Coronary artery (tissue), 2 donors: ENCODE measurements at places on chromosomes 1 and 21.

- no peak for DNase-seq
Measured at GRCh38 chr1:224507771-224508523, 73.3 kb upstream of the WDR26 start.

GRCh38 chr1:2544093-2544874 lies 11.9 kb upstream of the TNFRSF14 start:
- no peak for DNase-seq

DNA sequence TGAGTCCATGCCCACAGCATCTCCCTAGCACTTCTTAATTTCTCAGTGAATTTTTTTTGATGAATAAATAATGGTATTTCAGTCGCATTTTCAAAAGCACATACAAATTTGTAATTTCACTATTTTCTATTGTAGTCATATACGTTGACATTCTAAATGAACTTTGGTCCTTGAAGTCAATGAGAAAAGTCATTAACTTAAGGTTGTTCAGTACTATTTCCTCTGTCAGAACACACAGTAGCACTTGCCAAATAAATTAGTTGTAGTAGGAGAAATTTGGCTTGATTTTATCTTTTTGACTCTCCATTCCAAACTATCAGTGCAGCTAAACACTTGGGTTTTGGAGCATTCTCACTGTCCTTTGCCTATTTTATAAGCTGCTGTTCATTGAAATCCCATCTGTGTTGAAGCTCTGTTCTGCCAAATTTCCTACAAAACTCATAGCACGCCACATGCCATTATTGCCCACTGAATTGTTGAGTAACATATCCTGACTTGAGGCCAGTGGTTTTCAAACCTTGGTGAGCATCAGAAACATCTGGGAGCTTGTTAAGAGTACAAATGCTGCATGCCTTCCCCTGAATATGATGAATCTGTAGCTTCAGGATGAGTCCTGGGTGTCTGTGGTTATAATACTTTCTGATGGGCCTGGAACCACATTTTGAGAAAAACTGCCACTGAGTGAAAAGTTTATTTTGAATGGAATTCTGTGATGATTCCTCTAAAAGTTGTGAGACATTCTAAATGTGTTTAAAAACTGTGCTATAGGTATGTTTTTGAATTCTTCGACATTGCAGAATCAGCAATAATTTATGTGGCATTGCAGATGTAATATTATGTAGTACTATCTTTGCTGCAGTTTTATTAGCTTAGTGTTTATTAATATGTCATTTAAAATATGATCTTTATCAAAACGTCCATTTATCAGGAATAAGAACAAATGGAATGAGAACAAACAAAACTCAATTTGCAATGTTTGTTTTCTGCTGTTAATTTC lies 78.9 kb downstream of the DNM3 start:
- DNase-seq, result no peak

- peak; percentile 38 for DNase-seq
Measured at GRCh38 chr1:210321552-210321951, 7.2 kb upstream of the HHAT start.

DNA sequence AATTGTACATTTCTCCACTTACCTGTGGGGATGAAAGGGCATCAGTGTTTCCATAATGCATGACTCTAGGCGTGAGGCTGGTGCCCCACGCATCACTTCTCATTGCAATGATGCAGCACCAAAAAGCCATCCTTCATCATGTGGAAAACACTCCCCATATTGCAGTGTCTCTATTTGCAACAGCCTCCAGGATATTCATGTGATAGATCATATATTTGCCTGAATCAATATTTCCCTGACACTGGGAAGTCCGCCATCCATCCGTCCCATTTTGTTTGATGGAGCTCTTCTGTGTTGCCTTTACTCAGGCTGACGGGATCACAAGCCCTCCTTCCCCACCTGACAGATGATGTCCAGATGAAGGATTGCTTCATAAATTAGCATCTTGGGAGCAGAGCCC lies 74.5 kb upstream of the CAMK1G start:
- DNase-seq, result no peak

- no peak for DNase-seq
Measured at GRCh38 chr1:158809862-158810261, 21.3 kb upstream of the MNDA start.

DNA sequence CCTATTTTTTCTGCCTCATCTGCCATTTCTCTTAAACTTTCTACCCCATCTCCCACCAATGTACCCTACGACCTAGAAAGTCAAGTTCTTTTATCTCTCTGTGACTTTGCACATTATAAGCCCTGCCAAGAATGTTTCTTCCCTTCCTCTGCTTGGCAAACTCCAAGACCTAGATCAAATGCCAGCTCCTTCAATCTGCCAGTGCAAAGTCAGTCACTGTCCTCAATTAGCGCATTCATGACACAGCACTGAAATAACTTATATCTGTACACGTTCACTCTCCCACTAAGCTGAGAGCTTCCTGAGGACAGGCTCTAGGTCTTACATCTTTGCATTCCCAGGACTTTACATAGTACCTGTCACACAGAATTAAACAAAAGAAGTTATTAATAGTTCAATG lies 21.4 kb upstream of the LSM10 start:
- DNase-seq, result no peak

DNA sequence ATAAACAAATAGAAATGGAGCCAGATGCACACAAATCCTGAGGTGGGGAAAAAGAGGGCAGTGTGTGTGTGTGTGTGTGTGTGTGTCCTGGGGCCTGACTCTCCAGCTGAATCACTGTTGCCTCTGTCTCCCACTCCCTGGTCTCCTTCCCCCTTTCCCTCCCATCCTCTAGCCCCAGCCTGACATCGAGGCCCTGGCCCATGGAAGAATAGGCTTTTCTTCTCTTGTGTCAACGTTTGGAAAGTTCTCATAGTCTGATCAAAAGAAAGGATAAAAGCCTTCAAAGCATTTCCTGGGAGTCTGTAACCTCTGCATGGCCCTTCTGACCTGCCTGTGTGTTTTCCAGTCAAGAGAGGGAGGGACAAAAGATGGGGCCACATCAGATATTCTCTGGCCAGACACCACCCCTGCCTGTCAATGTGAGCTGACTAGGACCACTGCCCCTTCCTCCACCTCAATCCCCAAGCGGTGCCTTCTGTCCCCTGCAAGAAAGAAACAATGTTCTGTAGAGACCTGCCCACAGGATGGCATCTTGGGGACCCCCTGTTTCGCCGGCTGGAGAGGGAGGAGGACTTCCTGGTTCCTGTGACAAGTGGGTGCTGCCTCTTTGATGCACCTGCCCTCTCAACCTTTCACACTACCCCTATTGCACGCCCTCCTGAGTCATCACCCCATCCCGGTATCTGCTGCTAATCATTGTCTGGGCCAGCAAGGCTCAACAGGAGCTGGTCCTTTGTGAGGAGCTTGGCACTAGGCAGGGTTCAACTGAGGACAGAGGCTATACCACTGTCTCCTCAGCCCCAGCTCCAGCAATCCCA lies 16.2 kb downstream of the KCNJ10 start:
- DNase-seq, result no peak

DNA sequence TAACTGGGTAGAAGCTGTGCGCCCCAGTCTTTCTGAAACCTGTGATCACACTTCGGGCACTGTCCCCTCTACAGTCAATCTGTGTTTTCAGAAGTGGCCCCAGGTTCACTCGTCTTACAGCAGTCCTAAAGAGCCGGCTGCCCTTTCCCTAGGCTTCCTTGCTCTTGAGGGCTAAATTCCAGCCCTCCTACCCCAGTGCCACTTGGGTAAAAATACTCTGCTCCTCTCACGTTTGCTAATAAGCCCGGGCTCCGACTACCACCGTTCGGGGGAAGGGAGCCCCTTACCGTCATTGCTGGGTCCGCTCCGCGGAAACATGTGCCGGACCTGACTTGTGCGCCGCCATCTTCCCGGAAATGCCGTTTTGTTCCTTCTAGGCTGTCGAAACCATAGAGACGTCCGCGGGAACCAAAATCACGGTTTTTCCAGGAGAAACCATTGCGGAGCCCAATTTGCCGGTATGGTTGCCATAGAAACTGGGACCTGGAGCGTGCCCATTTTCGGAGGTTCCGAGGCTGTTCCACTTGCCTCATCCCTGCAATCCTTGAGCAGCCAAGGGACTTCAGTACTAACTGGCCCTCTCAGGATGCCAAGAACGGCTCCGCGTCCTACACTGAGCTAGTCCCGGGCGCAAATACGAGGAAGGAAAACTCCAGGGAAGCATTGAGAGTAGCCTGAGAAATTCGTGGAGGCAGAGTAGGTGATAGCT lies at the start of gene GPATCH4:
GPATCH4 (minus strand) TSS at position 358 of the 709 bp plus-strand sequence.
- DNase-seq, result peak; percentile 91

DNA sequence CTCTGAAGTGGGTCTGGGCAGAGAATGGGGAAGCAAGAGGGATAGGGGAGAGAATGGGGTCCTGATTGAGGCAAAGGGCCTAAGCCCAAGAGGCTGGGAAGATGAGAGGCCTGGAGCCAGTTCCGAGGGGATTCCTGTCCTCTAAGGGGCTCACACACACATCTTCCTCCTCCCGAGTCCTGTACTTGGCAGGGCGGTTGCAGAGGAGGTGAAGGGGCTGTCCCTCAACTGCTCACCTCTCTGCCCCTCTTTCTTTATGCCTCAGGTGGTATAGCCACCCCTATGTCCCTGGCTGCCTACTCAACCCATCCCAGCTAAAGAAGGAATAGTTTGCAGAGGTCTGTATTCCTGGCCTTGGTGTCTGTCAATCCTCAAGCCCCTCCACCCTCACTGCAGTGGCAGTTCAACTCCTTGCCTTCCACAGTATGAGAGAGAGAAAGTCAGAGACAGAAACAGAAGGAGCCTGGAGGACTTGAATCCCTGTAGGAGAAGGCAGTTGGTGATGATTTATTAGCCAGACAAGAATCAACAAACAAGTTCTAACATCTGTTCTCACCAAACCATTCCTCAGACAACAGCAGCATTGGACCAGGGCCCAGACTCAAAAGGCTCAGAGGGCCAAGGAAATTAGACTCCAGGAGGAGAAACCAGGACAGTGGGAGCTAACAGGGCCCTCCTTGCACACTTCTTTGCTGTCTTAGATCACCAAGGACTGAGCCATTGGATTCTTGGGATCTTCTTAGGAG lies 10.7 kb downstream of the SH2D2A start:
- DNase-seq, result no peak

- no peak for DNase-seq
Measured at GRCh38 chr1:163820766-163821165, 499.0 kb downstream of the NUF2 start.

DNA sequence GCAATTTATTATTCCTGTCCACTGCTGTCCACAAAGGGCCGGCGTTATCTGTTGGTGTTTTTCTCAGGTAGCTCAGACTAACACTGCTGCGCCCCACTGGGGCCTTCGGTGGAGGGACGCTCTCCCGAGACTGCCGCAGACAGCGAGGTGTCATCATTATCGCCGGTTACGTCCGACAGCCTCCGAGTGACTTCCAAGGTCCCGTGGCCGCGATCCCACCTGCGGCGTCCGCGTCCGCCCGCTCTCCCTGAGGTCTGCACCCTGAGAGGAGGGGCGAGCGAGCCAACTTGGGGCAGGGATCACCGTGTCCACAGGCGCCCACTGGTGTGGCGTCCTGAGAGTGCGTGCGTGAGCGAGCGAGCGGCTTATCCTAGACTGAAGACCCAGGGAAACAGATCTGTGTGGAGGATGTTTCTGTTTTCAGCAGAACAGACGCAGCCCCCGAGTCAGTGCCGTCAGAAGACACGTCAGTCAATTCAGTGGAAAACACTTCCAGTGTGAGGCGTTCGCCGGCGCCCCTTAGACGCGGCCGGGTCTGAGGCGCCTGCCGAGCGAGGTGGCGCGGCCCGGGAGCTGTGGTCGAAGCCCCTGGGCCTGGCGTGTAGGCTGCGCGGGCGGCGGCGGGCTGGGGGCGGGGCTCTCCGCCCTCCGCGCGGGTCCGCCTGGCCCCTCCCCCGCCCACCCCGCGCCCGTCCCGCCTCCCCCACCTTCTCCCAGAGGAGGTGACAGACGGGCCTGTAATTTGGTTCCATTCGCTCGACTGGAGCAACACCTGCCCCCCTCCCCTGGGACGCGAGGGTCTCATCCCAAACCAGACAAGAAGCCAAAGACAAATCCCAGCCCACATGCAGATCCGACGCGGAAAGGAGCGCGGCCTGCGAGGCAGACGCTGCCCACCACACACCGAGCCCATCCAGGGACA lies 12.6 kb downstream of the NHLH2 start:
- DNase-seq, result no peak

GRCh38 chr1:62317021-62317768 lies 2.0 kb downstream of the KANK4 start:
- DNase-seq, result no peak

- DNase-seq, result no peak
Measured at GRCh38 chr21:35170818-35171217, 121.7 kb upstream of the RUNX1 start.

DNA sequence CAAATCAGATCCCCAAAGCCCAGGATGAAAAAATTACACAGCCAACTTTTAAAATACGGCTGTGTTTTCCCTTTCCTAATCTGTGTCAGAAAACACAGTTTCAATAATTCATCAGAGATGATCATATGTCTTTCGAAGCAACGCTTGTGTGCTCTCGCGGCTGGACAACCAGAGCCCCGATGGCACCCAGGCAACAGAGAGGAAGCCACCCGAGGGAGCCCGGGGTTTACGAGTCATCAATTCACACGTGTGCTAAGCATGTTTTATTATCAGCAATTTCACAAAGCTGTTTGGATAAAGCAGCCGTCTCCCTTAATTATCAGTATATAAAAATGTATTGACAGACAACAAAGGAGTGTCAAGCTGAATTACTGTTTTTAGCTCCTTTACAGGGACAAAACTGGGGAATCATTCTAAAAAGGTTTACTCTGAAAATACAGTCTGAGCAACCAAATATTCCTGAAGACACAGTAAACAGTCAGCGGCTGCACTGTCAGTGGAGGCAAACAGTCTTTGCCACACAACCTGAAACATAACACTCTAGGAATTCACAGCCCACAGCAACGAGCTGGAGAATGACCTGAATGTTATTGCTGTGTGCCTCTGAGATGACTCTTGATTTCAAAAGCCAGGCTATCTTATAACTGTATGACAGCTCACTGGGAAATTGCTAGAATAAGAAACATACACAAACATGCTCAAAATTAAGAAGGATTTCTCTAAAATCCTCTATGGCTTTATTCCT lies 201.0 kb downstream of the SIPA1L2 start:
- no peak for DNase-seq

- no peak for DNase-seq
Measured at GRCh38 chr1:189211742-189212141, 1265.9 kb downstream of the BRINP3 start.

DNA sequence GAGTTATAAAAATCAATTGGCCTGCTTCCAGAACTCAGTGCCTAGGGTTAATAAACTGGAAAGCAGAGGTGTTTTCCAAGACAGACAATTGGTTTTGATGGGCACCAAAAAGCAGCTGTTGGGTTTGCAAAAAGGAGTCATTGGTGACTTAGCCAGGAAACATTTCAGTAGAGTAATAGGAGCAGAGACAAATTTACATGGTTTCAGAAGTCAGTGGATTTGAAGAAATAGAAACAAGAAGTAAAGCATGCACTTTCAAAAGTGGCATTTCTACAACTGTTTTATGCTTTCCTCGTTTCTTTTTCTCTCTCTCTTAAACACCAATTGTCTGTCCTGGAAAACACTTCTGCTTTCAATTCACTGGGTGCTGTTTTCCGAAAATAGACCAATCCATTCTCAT lies 87.8 kb downstream of the GLUL start:
- DNase-seq, result no peak
